ENCODE measurements at places on chromosomes 3 and 15. TPM values are rescaled to one million over a fixed set of nuclear protein-coding genes. Genes with fewer than 3 reads are reported as not detected.

DNA sequence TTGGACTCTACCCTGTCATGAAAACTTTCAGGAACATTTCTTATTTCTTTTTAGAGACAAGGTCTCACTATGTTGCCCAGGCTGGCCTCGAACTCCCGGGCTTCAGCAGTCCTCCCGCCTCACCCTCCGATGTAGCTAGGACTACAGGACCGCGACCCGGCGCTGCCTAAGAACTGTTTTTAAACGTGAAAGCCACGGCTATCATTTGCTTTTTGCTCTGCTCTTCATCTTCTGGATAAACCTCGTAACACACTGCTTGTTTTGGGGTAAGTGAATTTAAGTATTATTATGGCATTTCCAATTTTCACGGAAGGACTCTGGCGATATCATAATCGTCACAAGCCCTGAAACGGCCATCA lies 14.3 kb upstream of the CCNL1 start:
- DNase-seq: peak; percentile 13

DNA sequence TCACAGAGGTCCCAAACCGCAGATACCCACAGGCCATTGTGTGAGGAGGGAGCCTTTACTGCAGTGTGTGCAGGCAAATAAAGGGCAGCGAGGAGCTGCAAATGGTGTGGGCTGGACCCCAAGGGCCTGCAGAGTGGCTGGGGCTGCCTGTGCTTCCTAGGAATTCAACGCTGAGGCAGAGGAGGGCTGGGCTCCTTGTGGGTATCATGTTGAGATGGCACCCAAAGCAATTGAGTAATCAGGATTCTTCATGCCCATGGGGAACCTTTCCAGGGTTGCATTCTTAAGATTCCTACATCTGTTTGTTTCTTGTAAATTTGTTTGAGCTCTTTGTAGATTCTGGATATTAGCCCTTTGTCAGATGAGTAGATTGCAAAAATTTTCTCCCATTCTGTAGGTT lies 85.4 kb upstream of the LIPC start:
- no peak for DNase-seq

- no peak for DNase-seq
Observed at GRCh38 chr3:126745760-126746394, 41.8 kb downstream of the CHCHD6 start.

Gene DCBLD2
- total RNA-seq: 2.0 TPM

Gene A4GNT
- not detected for total RNA-seq

GRCh38 chr15:66785637-66786036 lies 83.6 kb downstream of the SMAD6 start:
- DNase-seq: no peak

- DNase-seq: no peak
Observed at GRCh38 chr3:188975600-188976314, 196.0 kb upstream of the TPRG1 start.

- no peak for DNase-seq
Observed at GRCh38 chr3:179973931-179974361, 62.8 kb downstream of the PEX5L start.

GRCh38 chr3:51897391-51897790 lies 5.8 kb downstream of the IQCF1 start:
- no peak for DNase-seq

Gene LSMEM2
- total RNA-seq: not detected
